H4 (cell line): ENCODE measurements at places on chromosomes 1 and 21. TPM values are rescaled to one million over a fixed set of nuclear protein-coding genes. Genes with fewer than 3 reads are reported as not detected.

C4BPB gene
- total RNA-seq: not detected in 2 replicates

ZCCHC17 gene
- 33.6 and 50.2 TPM in 2 replicates for total RNA-seq

MAN1C1 gene
- 0.95 TPM in 1 of 2 replicates, not detected in the other for total RNA-seq

WDR64 gene
- total RNA-seq: not detected in 2 replicates

E2F2 gene
- 4.4 and 5.2 TPM in 2 replicates for total RNA-seq

OR2T35 gene
- total RNA-seq: not detected in 2 replicates

CCDC17 gene
- 0.27 TPM in 1 of 2 replicates, not detected in the other for total RNA-seq

HTR1D gene
- total RNA-seq: not detected in 2 replicates

S100A8 gene
- not detected in 2 replicates for total RNA-seq

IL12RB2 gene
- total RNA-seq: not detected in 2 replicates

C1orf87 gene
- not detected in 2 replicates for total RNA-seq
